ENCODE measurements at places on chromosomes 6 and 20.
A peak's percentile ranks its signal among the peaks of the same experiment; 100 is the strongest.

GRCh38 chr6:27861861-27862260 is 50.3 kb downstream of the OR2B2 start:
- DNase-seq = no peak

DNA sequence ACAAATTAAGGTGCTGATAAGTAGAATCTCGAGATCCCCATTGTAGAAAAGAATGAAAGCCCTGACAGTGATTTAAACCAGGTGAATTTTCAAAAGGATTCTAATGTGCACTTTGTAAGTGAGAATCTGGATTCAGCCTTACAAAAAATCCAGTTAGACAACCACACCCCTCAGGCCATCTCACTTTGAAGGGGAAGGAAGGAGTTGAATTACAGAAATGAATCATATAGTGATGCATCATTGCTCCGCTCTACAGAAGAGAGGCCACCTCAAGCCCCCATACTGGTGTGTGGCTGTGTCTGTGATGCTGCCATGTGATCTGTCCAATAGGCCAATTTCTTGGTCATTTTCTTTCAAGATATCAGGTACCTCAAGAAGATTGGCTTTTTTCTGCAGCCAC is 85.5 kb upstream of the NT5E start:
- no peak for DNase-seq

DNA sequence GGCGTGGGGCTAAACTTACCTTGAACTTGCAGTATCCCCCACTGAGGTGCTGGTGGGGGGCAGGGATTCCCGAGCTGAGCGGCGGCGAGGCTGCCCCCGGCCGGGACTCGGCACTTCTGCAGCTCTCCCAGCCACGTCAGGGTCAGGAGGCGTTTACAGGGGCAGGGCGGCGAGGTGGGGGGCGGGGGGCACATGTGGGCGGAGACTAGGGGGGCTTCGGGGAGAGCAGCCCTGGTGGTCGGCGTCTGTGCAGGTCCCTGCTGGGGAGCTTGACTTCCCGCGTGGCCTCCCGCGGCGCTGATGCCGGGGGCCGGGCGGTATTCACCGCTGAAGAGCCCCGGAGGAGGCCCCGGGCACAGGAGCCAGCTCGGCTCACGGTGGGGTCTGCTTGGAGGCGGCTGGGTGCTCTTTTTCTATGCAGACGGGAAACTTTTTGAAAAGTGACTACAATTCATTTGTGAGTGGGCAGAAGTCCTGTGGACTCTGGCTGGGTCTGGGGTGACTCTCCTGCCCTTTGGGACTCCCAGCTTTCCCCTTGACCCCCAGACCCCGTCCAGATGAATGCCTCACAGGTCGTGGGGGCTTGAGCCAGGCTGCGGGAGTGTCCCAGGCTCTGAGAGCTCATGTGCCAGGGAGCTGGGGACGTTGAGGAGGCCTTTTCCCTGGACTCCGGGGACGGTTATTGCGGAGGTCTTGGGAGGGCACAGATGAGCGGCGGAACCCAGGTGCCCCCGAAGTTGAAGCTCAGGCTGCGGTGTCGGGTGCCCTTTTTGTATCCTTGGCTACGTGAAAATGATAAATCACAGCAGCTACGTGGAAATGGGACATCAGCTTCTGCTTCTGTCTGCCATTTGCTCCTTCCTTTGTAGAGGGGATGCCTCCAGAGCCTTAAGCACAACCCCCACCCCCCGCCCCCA is 75.9 kb upstream of the GATA5 start:
- DNase-seq = no peak

- DNase-seq = no peak
Measured at GRCh38 chr20:4449957-4450715, 271.6 kb upstream of the PRND start.

- DNase-seq = no peak
Measured at GRCh38 chr6:149964308-149965193, 808 bp downstream of the ULBP1 start.

- DNase-seq = no peak
Measured at GRCh38 chr6:153210083-153210482, 79.0 kb upstream of the RGS17 start.

DNA sequence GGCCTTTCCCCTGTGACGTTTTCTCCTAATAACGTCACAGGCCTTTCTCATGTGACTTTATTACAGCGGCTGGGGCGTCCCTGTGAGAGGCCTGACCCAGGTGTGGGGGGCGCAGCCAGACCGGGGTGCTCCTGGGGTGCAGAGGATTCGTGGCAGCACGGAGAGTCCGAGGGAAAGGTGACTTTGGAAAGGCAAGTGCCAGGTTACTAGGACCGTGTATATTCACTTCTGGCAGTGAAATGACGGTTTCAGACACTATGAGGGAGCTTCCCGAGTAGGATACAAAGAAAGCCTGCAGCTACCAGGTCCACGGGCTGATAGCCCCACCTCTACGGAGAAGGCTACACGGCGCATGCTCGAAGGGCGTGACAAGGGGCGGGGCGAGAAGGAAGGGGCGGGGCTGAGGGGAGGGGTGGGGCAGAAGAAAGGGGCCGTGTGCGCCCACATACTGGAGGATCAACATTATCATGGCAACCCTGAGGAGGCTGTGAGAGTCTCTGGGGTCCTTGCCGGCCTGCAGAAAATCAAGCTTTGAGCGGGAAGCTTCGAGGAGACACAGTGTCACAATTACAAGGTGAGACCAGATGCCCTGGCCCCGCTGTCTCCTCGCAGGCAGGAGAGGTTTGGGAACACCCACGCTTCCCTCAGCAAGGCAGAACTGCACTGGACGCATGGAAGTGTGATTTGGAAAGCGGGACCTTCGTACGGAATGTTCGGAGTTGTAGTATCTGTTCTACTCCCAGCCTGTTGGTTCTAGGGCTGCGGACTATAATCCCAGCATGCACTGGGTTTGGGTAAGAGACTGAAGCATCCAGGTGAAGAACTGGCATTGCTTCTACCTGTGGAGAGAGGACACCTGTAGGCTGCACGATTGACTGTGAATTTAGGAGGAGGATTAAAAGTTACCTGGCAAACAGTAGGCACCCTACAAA is 54.4 kb upstream of the ZNF337 start:
- peak; percentile 17 for DNase-seq

DNA sequence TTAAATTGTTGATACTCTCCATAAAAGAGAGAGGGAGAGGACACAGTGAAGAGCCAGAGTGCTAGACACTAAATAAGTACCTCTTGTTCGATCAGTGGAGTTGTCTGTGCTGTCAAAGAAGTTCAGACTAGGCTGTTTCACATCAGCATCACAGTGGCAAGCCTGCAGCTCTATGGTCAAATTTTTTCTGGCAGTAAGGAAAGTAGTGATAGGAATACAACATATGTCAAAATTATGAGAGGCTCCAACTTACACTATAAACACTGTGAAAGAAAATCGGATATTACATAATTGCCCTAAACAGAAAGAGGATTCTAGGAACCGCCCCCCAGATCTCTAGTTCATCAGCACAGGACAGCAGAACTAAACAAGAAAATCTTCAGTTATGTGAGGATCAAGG is 23.1 kb downstream of the DNAH8 start:
- DNase-seq = no peak

DNA sequence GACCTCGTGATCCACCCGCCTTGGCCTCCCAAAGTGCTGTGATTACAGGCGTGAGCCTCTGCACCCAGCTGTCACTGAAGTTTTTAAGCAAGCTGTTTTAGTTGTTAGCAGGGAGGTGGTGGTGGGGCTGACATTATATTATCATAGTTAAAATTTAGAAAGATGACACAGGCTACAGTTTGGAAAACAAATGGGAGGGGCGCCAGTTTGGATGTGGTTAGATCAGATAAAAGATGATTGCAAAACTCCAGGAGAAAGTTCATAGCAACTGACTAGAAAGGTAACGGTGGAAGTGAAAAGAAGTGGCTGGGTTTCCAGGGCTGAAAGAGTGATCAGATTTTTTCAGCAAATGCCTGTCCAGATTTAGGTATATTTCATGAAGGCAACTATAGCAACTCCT is 311.9 kb upstream of the CITED2 start:
- DNase-seq = no peak

DNA sequence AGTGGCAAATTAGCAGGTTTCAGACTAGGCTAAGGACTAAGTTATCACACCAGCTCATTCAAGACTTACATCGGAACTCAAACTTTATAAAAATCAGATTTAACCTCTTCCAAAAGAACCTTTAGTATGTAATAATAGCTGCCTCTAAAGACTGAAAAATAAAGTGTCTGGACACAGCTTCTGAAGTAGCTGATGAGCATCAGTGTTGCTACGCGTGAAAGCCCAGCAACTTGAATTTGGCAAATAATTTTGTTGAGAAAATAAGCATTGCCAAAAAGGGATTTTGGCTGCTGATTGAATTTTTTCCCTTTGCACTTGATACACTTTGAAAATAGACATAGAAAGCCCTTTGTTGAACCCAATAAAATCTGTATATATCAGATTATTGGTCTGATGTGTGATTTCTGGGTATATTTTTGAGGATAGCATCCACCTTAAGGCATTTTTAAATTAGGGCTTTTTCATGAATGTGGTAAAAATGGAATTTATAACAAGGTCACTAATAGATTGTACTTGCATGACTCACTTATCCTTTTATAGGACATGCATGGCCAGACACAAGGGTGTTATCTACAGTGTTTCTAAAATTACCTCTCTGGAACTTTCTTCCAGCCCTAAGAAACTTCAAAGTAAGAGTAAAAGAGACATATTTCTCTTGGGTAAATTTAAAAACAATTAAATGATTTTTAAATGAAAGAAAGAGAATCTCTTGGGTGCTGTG is 350.4 kb downstream of the TENT5A start:
- no peak for DNase-seq

DNA sequence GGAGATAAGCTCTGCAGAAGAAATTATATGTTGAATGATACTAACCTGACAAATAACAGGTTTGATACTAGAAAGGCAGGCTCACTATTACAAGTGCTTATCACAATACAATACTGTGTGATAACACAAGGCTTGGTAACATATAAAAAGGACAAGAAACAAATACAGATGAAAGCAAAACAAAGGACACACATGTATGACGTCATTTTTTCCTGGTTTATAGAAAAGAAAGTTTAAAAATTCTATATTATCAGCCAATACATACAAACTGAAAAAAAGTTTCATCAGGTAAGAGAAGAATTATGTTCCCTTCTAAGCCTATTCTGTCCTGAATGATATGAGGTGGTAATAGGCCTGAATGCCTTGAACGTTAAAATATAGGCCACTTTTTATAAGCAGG is 32.3 kb upstream of the MCM9 start:
- no peak for DNase-seq

DNA sequence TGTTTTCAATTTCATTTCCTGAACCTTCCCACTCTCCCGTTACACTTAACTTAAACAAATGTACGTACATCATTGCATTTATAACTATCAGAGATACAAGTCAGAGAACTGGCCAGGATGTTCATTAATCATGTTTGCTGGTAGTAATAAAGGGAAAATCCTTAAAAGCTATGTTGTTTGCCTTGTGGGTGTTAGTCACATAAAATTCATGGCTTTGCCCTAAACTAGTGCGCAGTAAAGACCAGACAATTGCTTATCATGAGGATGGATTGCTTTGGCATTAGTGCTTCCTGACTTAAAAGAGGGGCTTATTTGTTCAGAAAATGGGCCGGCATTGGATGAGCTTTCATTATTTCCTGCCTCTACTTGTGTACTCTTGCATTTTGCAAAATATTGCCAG is 1037.3 kb upstream of the FLRT3 start:
- DNase-seq = no peak

DNA sequence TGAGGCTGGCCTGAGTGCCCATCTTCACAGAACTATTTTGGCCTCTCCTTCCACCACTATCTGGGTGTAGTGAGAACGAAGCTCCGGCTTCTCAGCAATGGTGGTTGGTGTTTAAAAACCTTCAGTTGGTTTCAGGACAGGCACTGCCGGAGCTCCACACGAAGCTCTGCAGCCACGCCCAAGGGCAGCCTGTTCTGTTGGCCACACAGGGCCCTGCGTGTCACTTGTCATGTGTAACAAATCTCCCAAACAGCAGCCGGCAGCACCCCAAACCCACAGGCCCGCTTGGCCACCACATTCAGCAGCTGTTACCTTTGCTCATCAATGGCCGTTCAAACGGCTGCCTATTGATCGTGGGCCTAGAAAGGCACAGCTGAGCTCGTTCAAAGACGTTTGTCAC is 97.5 kb downstream of the ERMARD start:
- DNase-seq = no peak

Data from stimulated activated CD8-positive, alpha-beta memory T cell treated with anti-CD3 and anti-CD28 coated beads, Interleukin-4, amount 100 ng/mL, for 4 hours (primary cell).